Thymus (tissue), 14 donors: ENCODE measurements at places on chromosomes 16 and 17.
A peak's percentile ranks its signal among the peaks of the same experiment; 100 is the strongest.

DNA sequence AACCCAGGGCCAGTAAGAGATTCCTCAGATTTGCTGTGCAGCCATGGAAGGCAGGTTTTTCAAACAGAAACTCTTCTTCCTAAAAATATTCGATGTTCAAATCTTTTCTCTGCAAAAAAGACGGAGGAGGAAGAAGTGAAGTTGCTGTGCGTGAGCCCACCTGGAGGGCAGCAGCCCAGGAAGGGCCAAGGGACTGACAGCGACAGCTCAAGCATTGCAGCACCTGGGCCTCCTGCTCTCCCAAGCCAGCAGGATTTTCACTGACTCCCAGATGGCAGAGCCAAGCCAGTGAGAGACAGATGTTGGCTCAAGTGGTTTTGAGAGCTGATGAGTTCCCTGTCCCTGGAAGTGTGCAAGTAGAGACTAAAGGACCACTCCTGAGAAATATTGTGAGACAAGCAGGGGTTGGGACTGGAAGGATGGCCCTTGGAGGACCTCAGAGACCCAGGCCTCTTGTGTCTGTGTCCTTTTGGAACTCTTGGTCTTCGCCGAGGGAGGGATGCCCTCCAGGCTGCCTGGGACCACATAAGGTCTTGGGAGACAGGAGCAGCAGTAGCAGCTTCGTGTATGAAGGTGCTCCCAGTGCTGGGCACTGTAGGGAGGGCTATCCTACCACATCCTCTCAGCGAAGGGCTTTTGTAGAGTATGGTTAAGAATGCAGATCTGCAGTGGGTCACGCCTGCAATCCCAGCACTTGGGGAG, 29.3 kb upstream of the TNFRSF13B start:
- no peak for DNase-seq

DNA sequence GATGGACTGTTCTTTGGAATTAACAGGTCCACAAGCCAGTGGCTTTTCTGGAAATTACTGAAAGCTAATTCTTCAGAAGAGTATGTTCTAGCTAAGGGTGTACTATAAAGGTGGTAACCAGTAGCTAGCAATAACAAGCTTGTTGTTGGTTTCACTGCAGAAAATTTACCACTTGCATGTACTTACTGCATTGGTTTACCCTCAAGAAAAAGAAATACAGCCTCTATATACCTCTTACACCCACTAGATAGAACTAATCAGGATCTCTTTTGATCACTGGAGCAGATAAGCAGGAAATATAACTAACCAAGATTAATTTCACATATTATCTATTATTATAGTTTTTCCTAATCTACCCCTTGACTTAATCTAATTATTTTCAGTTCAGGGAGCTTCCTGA, 184.9 kb upstream of the TBX2 start:
- no peak for DNase-seq

DNA sequence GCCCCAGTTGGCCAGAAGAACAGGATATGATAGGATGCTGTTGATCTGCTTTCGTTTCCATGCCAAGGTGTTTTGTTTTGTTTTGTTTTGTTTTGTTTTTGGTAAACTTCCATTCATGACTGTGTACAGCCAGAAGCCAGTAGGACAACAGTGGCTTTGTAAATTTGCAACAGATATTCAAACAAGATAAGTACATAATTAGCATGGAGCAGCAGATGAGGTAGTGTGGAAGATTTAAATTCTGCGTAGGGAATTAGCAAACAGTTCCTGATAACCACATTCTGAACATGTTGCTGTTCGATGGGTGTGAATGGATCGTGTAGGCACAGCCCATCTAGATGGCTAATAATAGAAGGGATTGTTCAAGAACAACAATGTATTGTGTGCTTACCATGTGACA, 1080.1 kb upstream of the RBFOX1 start:
- no peak for DNase-seq

- no peak for DNase-seq
These were observed 18.9 kb downstream of the TMC5 start for GRCh38 chr16:19436540-19436939.

DNA sequence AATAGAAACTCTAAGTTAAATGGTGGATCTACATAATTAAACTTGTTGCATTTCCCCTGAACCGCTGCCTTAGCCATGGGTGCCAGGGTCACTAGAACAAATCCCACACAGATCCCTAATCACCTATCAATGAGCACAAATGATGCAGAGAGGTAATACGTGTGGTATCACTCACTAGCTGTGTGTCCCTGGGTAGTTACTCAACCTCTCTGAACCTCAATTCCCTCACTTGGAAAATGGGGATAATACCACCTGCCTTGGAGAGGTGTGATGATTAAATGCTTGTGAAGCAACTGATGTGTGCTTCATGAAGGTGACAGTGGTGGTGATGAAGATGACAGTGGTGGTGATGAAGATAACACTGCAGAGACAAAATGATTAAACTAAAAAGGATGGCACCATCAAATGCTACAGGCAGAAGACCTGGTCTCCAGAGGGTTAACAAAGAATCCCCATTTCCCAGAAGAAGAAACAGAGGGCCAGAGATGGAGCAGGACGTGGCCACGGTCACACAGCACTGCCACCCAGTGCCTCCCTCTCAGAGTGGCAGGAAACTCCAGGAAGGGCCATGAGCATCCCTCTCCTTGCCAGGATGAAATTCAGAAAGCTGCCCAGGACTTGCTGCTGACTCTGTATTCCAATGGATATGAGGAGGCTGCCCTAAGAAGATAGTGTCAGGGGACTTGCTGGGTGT, 17.9 kb upstream of the FOXF1 start:
- DNase-seq = no peak

DNA sequence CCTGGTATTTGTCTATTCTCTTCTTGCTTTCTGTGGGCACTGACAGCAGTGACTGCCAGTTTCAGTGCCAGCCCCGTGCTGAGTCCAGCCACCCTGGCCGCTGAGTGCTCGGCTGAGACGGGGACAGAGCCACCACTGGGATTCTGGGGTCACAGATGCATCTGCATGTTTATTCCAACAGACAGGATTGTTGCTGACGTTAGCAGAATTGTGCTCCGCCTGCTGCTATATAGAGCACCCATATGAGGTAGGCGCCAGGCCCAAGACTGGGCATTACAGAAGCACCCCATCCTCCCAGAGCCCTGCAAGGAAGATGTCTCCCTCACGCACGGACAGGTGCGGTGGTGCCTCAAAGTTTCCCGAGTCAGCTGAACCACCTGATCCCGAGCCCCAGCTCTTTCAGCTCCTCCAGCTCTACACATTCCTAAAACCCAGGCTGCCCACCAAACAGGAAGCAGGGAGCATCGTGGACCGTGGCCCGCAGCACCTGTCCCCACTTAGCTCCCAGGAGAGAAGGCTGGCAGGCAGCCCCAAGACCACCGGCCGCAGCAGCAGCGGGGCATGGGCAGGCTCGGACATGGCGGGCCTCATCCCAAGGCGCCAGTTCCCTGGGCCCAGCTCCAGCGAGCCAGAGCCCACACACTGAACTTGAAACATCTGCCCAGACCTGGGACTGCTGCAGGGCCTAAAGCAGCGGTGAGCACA, 44.9 kb upstream of the RASD1 start:
- no peak for DNase-seq

DNA sequence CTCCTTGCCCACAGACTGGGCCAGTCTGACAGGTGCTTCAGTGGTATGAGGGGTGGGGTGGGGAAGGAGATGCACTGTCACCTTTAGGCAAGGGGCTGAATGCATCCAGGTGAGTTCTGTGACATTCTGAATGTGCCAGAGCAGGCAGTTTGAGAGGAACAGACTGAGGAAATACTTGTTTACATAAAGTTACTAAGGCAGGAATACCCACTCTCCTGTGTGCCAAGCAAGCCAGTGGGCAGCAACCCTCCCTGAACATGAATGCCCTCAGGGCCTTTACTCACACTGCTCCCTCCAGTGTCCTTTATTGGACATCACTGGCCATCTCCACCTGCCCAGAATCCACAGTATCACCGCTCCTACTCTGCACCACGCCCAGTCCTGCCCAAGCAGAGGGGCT, 33.1 kb upstream of the ULK2 start:
- no peak for DNase-seq

DNA sequence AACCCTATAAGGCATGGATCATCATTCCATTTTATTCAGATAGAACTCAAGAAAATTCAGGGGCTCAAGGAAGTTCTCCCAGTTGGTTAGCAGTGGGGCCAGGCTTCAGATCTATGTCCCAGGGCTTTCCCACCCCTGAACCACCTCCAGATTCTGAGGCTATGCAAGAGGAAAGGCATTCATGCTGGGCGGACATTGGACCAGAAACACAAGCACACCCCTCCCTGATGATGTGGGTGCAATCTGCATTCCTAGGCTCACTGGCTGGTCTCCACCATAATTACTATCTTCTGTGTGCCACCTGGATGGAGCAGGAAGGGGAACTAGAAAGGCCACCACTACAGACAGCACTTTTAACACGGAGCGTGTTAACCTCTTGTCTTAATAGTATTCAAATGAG, 63.2 kb upstream of the ASIC2 start:
- no peak for DNase-seq

DNA sequence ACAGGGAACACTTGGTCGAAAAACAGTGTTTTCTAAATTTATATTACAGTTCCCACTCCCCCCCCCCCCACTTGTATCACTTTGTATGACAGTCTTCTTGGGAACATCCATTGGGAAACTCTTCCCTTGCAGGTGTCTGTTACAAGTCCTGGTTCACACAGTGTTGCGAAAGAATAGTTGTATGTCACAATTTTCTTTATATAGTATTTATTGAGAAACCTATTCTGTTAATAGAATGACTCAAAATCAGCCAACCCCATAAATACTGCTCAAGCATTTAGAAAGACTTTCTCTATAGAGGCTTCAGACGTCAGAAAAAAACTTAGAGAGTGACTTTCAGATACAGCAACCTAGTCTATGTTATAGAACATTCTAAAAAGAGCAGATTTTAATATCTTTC, 414.4 kb downstream of the WWOX start:
- DNase-seq = no peak

GRCh38 chr17:3683054-3683511, 12.9 kb downstream of the P2RX5 start:
- peak; percentile 79 for DNase-seq

- no peak for DNase-seq
These were observed 52.1 kb upstream of the TMEM132E start for GRCh38 chr17:34527136-34527907.

- DNase-seq = no peak
These were observed 25.0 kb downstream of the RMI2 start for GRCh38 chr16:11370084-11370931.

- DNase-seq = no peak
These were observed 93.7 kb downstream of the TBC1D16 start for GRCh38 chr17:79942011-79942405.

- no peak for DNase-seq
These were observed 41.1 kb downstream of the TSC2 start for GRCh38 chr16:2088759-2089358.

GRCh38 chr16:86363836-86364618, 146.3 kb upstream of the FOXF1 start:
- DNase-seq = no peak

- no peak for DNase-seq
These were observed 2.1 kb downstream of the SCARF1 start for GRCh38 chr17:1643293-1643998.

DNA sequence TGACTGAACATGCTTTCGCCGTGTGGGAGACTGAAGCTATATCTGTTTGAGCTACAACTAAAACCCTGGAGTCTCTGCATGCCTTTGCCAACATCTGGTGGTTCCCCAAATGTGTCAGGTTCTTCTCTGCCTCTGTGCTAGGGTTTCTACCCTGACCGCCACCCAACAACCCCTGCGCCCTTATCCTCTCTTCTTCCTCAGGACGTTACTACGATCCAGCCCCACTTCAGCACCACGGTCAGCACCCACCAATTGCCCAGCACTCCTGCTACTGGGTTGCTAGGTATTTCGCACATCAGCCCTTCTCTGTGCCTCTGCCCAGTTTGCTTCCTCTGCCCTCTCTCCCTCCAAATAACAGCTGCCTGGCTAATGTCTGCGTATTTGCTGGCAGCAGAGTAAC, 106.3 kb upstream of the HSBP1 start:
- no peak for DNase-seq

DNA sequence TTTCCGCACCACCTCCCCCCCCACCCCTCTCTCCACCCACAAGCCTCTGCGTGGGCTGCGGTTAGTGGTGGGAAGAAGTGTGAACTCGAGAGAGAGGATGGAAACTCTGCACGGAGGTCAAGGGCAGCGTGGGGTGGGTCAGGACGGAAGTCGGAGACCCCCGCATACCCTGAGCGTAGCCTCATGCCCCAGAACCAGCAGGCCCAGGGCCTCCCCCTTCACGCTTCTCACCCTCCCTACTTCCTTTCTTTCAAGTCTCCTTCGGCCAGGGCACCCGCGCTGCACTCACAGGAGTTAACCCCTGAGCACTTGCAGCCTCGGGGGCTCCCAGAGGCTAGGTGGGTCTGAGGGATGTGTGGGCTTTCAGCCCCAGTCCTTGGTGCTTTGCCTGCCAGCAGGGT, 9.2 kb downstream of the TBKBP1 start:
- DNase-seq = no peak

GRCh38 chr17:72498364-72499210, 377.8 kb downstream of the SOX9 start:
- DNase-seq = no peak

DNA sequence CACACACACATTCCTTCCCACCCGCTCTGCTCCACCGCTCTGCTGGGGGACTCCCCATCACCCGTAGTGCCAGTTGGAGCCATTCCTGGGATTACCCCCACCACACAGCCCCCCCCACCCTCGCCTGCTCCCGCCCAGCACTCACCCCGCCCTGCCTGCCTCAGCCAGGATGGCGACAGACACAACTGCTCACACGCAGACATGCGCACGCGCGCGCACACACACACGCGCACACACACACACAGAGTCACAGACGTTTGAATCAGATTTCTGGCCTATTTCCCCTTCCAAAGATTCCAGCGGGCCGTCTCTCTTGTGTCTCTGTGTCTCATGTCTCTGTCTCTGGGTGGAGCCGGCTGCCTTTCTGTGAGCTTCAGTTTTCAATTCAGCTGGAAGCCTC, 4.4 kb downstream of the CACNA1G start:
- no peak for DNase-seq

DNA sequence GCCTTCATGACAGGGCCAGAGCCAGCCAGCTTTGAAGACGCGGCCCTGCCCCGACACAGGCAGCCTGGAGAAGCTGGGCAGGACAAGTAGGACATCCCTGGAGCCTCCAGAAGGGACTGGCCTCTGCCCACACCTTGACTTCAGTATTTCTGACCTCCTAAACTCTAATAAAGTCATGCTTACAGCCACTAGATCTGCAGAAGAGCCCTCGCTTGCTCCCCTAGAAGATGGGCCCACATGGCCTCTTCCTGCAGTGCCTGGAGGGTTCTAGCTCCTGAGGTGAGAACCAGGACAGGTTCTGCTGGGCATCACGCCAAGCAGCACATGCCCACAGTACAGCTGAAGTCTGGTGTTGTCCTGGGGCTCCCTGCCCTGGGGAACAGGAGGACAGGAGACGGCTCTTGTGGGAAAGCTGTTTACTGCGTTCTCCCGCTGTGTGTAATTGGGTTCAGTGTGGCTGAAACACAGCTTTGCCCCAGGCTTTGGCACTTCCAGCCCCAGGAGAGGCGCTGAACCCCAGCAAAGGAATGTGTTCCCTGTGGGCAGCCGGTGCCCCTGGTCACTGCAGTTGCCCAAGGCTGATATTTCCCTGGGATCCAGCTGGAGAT, 2.6 kb downstream of the APRT start:
- DNase-seq = no peak
